ENCODE measurements at places on chromosomes 16 and 17. TPM values are rescaled to one million over a fixed set of nuclear protein-coding genes. Genes with fewer than 3 reads are reported as not detected.

Gene NPIPA3
- total RNA-seq, result 3.3 TPM

Gene CRHR1
- not detected for total RNA-seq

Gene HEXIM1
- 48.0 TPM for total RNA-seq

Gene SGCA
- total RNA-seq, result not detected

Gene C16orf54
- total RNA-seq, result 17.8 TPM

Gene PYDC1
- not detected for total RNA-seq

Gene SLC47A1
- not detected for total RNA-seq

Gene LPO
- not detected for total RNA-seq

Gene KRTAP17-1
- total RNA-seq, result not detected

Gene NETO2
- 18.9 TPM for total RNA-seq

Gene MT1A
- 2.1 TPM for total RNA-seq

Gene ABCA6
- total RNA-seq, result not detected

Gene WNT9B
- total RNA-seq, result not detected

Gene GP1BA
- total RNA-seq, result not detected

Gene TEX19
- total RNA-seq, result 0.09 TPM

Gene GCGR
- not detected for total RNA-seq

Gene SLC25A11
- 104 TPM for total RNA-seq

Gene KRT20
- not detected for total RNA-seq

Gene ZP2
- not detected for total RNA-seq

Gene OTOP2
- total RNA-seq, result not detected

Gene CSH2
- not detected for total RNA-seq

Gene HBA1
- not detected for total RNA-seq

Gene NMRAL1
- 34.5 TPM for total RNA-seq

Gene TMEM101
- total RNA-seq, result 32.8 TPM

Gene CFAP97D1
- not detected for total RNA-seq

Gene TOB1
- total RNA-seq, result 30.1 TPM

Gene TEKT3
- not detected for total RNA-seq

Gene ACAP1
- 275 TPM for total RNA-seq

Gene TMEM132E
- not detected for total RNA-seq

Gene DNAH9
- total RNA-seq, result not detected

Gene CEP20
- 46.1 TPM for total RNA-seq

Gene PIK3R5
- 32.6 TPM for total RNA-seq

Gene RAB11FIP4
- total RNA-seq, result 26.4 TPM

Gene KRT24
- total RNA-seq, result not detected

Gene SMIM36
- not detected for total RNA-seq

Gene SMIM22
- total RNA-seq, result not detected

Gene CA4
- not detected for total RNA-seq

Gene KLHL10
- not detected for total RNA-seq

Gene LDHD
- 0.09 TPM for total RNA-seq

Gene TRPV3
- total RNA-seq, result 0.31 TPM

Gene PRAC1
- not detected for total RNA-seq

Gene NUPR1
- not detected for total RNA-seq
